ENCODE measurements at places on chromosomes 7 and 10.
A peak's percentile ranks its signal among the peaks of the same experiment; 100 is the strongest.

GRCh38 chr7:35988818-35989217, 164.2 kb upstream of the EEPD1 start:
- DNase-seq, result no peak

DNA sequence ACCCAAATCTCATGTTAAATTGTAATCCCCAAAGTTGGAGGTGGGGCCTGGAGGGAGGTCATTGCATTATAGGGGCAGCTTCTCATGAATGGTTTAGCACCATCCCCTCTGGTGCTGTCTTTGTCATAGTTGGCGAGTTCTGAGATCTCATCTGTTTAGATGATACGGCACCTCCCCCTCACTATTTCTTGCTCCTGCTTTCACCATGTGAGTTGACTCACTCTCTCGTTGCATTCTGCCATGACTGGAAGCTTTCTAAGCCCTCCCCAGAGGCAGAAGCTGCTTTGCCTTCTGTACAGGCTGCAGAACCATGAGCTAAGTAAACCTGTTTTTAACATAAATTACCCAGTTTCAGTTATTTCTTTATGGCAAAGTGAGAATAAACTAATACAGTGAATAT, 18.9 kb upstream of the ZNF138 start:
- DNase-seq, result no peak

DNA sequence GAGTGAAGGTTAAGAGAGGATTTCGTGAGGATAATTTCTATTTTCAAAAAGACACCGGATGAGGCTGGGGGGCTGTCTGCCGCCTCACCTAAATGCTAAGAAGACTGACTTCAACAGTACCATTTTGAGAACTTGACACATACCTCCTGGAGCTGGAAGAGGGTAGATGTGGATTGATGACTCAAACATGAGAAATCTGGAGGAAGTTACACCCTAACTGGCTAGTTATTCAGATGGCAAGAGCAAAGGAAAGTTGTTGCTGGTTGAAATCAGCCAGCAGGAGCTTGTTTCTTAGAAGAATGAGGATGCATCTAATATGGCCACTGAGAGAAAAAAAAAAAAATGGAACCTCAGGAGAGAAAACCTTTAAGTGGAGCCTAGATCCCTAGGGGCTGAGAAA, 76.2 kb upstream of the KIAA1217 start:
- DNase-seq, result no peak

DNA sequence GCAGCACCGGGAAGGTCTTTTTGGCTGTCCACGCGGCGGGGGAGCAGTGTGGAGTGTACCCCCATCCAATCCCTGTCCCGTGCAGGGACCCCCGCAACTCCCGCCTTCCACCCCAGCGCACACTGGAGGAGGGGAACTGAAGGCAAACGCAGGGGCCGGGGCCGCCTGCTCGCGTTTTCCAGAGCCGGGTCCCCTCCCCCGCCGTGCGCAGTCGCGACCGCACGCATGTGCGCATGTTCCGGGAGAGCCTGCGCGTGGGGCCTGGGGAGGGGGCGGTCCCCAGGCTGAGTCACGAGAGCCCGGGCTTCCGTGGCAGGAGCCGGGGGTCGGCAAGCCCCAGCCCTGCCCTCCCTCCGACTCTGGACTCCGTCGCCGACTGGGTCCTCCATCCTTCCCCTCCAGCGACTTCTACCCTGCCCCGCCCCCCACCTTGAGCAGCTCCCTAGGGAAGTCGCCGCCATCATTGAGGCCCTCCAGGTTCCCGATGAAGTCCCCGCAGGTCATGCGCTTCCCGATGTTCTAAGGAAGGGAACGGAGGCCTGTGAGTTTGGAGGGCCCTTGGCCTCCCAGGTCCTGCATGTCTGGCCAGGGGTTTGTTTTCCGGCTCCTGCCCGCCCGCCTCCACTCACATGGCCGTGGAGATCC, 8.0 kb downstream of the PSD start:
- DNase-seq, result peak; percentile 83

GRCh38 chr10:119248681-119249080, 41.3 kb downstream of the GRK5 start:
- no peak for DNase-seq

DNA sequence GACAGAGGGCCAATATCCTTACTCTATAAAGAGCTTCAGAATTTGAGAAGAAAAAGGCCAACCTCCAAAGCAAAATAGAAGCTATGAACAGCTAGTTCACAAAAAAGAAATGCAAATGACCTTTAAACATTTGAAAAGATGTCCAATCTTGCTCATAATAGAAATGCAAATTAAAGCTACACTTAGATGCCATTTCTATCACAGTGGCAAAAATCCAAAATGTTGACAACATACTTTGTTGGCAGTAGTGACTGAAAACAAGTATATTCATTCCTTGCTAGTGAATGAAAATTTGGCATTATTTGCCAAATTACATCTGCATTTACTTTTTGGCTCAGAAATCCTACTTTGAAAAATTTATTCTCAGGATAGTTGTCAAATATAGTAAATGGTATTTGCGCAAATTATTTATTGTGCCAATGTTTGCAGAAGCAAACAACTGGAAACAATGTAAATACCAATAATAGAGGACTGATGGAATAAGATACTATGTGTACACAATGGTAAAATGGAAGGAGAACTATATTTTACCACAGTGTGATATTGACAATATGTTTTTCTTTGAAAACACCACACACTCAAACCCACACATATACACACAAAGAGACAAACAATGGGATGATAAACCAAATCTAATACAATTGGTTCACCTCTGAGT, 9.4 kb downstream of the TMEM106B start:
- no peak for DNase-seq

GRCh38 chr7:27183682-27184336, 1.2 kb downstream of the HOXA11 start:
- DNase-seq, result no peak

DNA sequence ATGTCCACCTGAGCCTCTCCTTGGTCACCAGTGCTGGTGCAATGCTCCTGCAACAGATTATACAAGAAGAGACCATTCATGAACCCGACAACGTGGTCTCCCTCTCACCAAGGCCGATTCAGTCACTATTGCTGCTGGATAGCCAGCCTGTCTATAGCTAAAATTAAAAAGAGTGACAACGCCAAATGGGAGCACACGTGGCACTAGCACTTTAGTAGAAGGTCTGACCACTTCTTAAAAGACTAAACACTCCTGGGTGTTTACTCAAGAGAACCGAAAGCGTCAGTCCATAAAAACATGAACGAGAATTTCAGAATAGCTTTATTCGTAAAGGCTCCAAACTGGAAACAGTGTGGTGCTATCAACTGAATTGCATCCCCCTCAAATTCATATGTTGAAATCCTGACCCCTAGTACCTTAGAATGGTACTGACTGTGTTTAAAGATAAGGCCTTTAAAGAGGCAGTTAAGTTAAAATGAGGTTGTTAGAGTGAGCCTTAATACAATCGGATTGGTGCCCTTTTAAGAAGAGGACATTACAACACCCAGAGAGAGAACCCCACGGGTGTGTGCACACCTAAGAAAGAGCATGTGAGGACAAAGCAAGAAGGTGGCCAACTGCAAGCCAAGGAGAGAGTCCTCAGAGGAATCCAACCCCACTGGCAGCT, 4.4 kb upstream of the GALNTL5 start:
- no peak for DNase-seq

DNA sequence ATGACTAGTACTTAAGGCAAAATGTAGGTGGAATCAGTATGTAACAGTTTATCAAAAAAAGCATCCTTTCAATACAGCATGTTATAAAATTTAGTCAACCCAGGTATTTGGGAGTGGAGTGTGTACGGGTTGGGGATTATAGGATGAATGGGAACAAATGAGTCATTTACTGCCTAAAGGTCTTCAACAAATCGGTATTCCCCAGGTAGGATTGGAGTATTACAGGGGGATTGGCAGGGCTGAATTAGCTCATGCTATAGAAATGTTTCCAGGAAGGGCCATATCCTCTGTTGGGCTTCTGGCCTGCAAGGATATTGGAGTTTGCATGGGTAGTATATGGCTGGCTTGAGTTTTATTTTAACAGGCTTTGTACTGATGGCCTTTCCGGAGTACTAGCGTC, 723.7 kb downstream of the SORCS1 start:
- no peak for DNase-seq

DNA sequence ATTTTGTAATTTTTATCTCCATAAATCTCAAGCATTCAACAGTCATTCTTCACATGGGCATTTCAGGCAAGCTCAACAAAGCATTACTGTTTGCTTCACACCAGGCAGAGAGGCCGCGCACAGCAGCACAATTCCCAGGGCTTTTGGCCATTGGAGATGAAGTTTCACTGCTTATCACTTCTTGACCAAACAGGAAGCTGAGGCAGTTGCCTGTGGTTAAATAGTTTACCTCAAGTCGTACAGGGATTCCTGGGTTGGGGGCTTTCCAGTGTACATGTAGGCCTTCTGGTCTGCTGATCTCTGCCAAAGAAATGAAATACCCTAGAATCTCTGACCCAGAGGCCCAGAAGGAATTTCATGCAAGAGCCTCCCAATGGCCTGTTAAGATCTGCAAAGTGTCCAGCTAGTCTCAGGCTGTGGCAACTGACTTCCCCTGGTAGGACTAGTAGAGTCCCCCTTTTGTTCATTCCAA, 11.2 kb upstream of the PRDX3 start:
- no peak for DNase-seq

DNA sequence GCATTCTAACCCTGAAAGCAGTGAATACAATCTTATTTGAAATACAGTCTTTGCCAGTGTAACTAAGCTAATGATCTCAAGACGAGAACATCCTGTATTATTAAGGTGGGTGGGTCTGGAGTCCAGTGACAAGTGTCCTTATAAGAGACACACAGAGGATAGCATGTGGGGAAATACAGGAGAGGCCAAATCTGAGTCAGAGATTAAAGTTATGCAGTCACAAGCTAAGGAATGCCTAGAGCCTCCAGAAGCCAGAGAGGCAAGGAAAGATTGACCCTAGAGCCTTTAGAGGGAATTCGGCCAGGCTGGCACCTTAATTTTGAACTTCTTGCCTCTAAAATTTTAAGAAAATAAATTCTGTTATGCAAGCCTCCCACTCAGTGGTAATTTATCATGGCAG, 87.5 kb upstream of the HGF start:
- no peak for DNase-seq

Data from stimulated activated CD4-positive, alpha-beta T cell treated with anti-CD3 and anti-CD28 coated beads, Interleukin-4, amount 100 ng/mL, for 4 hours (primary cell).